ENCODE measurements at places on chromosomes 1 and 21. TPM values are rescaled to one million over a fixed set of nuclear protein-coding genes. Genes with fewer than 3 reads are reported as not detected.
A peak's percentile ranks its signal among the peaks of the same experiment; 100 is the strongest.

Gene F13B
- total RNA-seq = not detected

DNA sequence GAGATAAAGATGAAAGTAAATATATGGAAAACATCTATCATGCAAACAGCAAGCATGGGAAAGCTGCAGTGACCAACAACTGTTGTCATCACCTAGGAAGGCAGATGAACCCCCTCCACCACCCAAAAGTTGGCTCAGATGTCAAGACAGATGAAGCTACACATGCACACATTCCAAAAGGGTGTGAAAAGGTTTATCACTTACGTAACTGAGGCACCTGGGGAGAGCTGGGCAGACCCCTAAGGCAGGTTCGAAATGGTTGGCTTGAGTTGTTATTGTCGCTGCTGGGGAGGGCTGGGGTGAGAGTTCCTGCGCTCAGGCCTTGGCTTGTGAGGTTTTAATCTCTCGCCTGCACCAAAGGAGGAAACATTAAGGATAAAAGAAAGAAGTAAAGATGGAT is 355.1 kb upstream of the CHRM3 start:
- no peaks in the 10 kb centered on the region for H3K4me1 ChIP-seq
- no peak overlapping the region for H3K4me3 ChIP-seq
- no peaks in the 10 kb centered on the region for H3K27me3 ChIP-seq

Gene BTG3
- 38.5 TPM for total RNA-seq

Gene TBX19
- total RNA-seq = 2.6 TPM

Gene OPTC
- not detected for total RNA-seq

DNA sequence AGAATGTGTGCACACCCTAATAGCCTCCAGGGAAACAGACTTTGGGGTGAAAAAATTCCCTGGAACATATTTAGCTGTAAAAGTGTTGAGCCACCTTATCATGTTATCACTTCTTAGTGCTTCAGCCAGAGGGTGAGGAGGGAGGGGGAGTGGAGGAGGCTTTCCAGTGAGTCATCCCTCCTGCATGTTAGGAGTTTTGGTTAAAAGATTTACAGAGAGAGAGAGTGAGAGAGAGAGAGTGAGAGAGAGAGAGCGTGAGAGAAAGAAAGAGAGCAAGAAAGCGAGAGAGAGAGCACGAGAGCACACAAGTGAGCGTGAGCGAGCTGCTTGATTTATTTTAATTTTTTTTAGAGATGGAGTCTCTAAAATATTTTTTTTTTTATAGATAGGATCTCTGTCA is 13.5 kb upstream of the CACNA1E start:
- H3K36me3 ChIP-seq = no peaks in the 10 kb centered on the region
- H3K4me3 ChIP-seq = no peak overlapping the region
- peaks cover 20% of the 10 kb centered on the region for H3K27me3 ChIP-seq
- no peak for DNase-seq
- H3K27ac ChIP-seq = peak overlapping the region; percentile 71

GRCh38 chr1:209926045-209926444 is 12.0 kb upstream of the SYT14 start:
- H3K4me3 ChIP-seq = no peak overlapping the region
- H3K36me3 ChIP-seq = no peaks in the 10 kb centered on the region
- H3K27ac ChIP-seq = no peak overlapping the region

Gene GNL2
- 61.1 TPM for total RNA-seq

- H3K4me1 ChIP-seq = peaks cover 29% of the 10 kb centered on the region
- H3K36me3 ChIP-seq = no peaks in the 10 kb centered on the region
- no peaks in the 10 kb centered on the region for H3K27me3 ChIP-seq
- DNase-seq = no peak
- H3K4me3 ChIP-seq = peak overlapping the region; percentile 9
Observed at GRCh38 chr1:212595787-212596714, 12.5 kb upstream of the ATF3 start.

Gene TCP10L
- total RNA-seq = 1.6 TPM

GRCh38 chr1:193614817-193615216 is 428.4 kb upstream of the B3GALT2 start:
- no peaks in the 10 kb centered on the region for H3K27me3 ChIP-seq
- H3K4me1 ChIP-seq = no peaks in the 10 kb centered on the region
- H3K36me3 ChIP-seq = peaks cover 3% of the 10 kb centered on the region
- DNase-seq = no peak
- H3K27ac ChIP-seq = no peak overlapping the region

Gene RNU1-2
- total RNA-seq = 3,937 TPM

GRCh38 chr21:35563885-35564451 is 496.4 kb downstream of the SETD4 start:
- H3K4me1 ChIP-seq = peaks cover 3% of the 10 kb centered on the region
- DNase-seq = no peak
- H3K27ac ChIP-seq = no peak overlapping the region
- no peak overlapping the region for H3K4me3 ChIP-seq
- H3K27me3 ChIP-seq = peaks cover 9% of the 10 kb centered on the region
- H3K36me3 ChIP-seq = no peaks in the 10 kb centered on the region

- no peak for DNase-seq
- H3K27me3 ChIP-seq = no peaks in the 10 kb centered on the region
- no peak overlapping the region for H3K27ac ChIP-seq
- no peak overlapping the region for H3K4me3 ChIP-seq
- no peaks in the 10 kb centered on the region for H3K36me3 ChIP-seq
Observed at GRCh38 chr21:18153063-18153462, 91.6 kb upstream of the CHODL start.

Gene ARPC5
- 73.9 TPM for total RNA-seq

Gene LRRC8B
- total RNA-seq = 13.9 TPM

DNA sequence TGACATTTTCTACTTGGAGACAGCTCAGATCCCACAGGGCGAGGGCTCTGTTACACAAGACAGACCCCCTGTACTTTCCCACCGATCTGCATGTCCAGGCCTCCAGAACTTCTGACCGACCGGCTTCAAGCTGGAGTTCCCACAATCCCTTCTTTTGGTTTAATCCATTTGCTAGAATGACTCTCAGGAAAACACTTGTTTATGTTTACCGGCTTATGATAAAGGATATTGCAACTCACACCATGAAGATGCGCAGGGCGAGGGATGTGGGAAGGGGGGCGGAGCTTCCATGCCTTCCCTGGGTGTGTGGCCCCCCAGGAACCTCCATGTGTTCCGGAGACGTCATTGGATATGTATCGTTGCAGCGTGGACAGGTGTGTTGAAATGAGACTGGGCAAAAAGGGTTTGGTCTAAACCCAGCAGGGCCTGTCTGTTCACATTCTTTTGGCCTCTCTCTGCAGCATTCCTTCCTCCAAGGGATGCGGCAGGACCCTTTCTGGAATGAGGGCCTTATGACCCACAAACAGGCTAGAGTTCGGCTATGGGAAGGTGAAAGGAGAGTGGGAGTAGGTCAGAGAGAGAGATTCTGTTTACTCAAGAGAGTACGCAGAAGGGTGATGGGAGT is 7.5 kb upstream of the IGSF5 start:
- H3K4me3 ChIP-seq = no peak overlapping the region
- DNase-seq = no peak
- H3K4me1 ChIP-seq = peaks cover 53% of the 10 kb centered on the region
- H3K27me3 ChIP-seq = no peaks in the 10 kb centered on the region
- peaks cover 10% of the 10 kb centered on the region for H3K36me3 ChIP-seq

Gene SELE
- total RNA-seq = 1.9 TPM

- peaks cover 25% of the 10 kb centered on the region for H3K4me1 ChIP-seq
- no peak for DNase-seq
- no peaks in the 10 kb centered on the region for H3K27me3 ChIP-seq
- H3K4me3 ChIP-seq = no peak overlapping the region
- H3K36me3 ChIP-seq = no peaks in the 10 kb centered on the region
- H3K27ac ChIP-seq = peak overlapping the region; percentile 77
Observed at GRCh38 chr1:203187689-203188264, 1.3 kb upstream of the CHI3L1 start.

GRCh38 chr1:145983960-145984830 is 12.2 kb downstream of the TXNIP start:
- H3K4me1 ChIP-seq = peaks cover 24% of the 10 kb centered on the region
- H3K27ac ChIP-seq = peak overlapping the region; percentile 82
- DNase-seq = no peak
- no peak overlapping the region for H3K4me3 ChIP-seq
- no peaks in the 10 kb centered on the region for H3K27me3 ChIP-seq
- H3K36me3 ChIP-seq = no peaks in the 10 kb centered on the region

DNA sequence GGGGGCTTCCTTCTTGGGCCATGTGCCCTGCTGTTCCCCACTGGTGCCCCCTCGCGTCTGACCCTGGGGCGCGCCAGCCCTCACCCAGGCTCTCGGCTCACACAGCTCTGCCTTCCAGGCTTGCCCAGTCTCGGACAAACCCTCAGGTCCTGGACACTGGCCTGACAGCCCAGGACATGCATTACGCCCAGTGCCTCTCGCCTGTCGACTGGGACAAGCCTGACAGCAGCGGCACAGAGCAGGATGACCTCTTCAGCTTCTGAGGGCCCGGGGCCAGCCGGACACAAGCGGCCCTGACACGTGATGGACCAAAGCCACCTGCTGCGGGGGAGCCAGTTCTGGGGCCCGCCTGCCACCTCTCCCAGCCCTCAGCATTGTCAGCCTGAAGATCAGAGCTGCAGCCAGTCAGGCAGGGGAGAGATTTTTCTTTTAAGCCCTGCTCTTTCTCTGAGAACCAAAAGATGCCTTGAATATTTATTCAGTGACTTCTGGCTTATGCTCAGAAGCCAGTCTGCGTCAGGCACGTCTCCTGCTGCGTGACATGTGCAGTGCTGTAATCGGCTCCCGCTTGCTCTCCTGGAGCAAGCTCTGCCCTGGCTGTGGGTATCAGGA is 23.4 kb downstream of the LDLRAP1 start:
- H3K27ac ChIP-seq = peak overlapping the region; percentile 50
- H3K4me1 ChIP-seq = peaks cover 45% of the 10 kb centered on the region
- no peaks in the 10 kb centered on the region for H3K36me3 ChIP-seq
- DNase-seq = no peak
- peaks cover 9% of the 10 kb centered on the region for H3K27me3 ChIP-seq

- no peaks in the 10 kb centered on the region for H3K4me1 ChIP-seq
- H3K27me3 ChIP-seq = no peaks in the 10 kb centered on the region
- DNase-seq = no peak
- no peak overlapping the region for H3K4me3 ChIP-seq
- no peaks in the 10 kb centered on the region for H3K36me3 ChIP-seq
Observed at GRCh38 chr1:241485145-241485544, 34.4 kb downstream of the FH start.

DNA sequence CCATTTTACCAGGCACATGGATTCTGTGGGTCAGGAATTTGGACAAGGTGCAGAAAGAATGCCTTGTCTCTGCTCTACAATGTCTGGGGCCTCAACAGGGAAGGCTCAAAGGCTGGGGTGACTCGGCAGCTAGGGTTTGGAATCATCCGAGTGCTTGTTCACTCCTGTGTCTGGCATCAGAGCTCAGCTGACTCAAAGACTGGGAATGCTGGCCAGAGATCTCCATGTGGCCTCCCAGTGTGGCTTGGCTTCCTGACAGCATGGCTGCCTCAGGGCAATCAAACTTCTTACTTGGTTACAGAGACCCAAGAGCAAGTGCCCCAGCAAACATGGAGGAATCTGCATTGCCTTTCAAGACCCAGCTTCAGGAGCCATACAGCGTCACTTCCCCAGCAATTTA is 110.5 kb downstream of the TOMM20 start:
- no peaks in the 10 kb centered on the region for H3K27me3 ChIP-seq
- H3K4me1 ChIP-seq = peaks cover 13% of the 10 kb centered on the region
- no peak overlapping the region for H3K4me3 ChIP-seq
- H3K27ac ChIP-seq = no peak overlapping the region
- DNase-seq = no peak

Data from mesothelial cell of epicardium (in vitro differentiated cells).